ENCODE measurements at places on chromosomes 2 and 18. TPM values are rescaled to one million over a fixed set of nuclear protein-coding genes. Genes with fewer than 3 reads are reported as not detected.
A peak's percentile ranks its signal among the peaks of the same experiment; 100 is the strongest.

FTCDNL1 gene
- polyA plus RNA-seq: not detected

- H3K4me3 ChIP-seq: no peak overlapping the region
- H3K27me3 ChIP-seq: no peaks in the 10 kb centered on the region
- H3K27ac ChIP-seq: no peak overlapping the region
These were observed 222.8 kb upstream of the TMEM200C start for GRCh38 chr18:6118080-6118479.

- no peaks in the 10 kb centered on the region for H3K4me1 ChIP-seq
- no peak overlapping the region for H3K27ac ChIP-seq
- no peaks in the 10 kb centered on the region for H3K36me3 ChIP-seq
- H3K4me3 ChIP-seq: no peak overlapping the region
- no peaks in the 10 kb centered on the region for H3K27me3 ChIP-seq
- no peak for DNase-seq
These were observed 148.7 kb upstream of the ITGA6 start for GRCh38 chr2:172278667-172279066.

DNA sequence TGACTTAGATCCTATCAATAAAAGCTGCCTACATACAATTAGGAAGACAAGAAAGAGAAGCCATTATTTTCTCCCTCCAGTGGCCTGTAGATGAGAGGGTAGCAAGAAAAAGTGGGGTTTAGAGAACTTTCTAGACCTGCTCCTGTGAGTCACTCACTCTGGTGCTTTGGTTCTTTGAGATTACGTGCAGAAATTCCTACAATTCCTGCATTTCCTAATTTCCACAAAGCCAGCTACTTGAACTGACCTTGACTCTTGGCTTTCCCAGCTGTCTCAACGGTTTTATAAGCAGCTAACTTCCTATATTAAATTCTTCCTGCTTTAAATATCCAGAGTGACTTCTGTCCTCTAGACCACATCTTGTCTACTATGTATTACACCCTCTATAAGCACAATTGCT is 899.5 kb upstream of the KLHL29 start:
- no peaks in the 10 kb centered on the region for H3K36me3 ChIP-seq
- no peak overlapping the region for H3K27ac ChIP-seq
- no peaks in the 10 kb centered on the region for H3K27me3 ChIP-seq
- no peaks in the 10 kb centered on the region for H3K4me1 ChIP-seq
- H3K4me3 ChIP-seq: no peak overlapping the region
- no peak for DNase-seq

GRCh38 chr2:160394153-160394552 is 99.5 kb downstream of the RBMS1 start:
- H3K36me3 ChIP-seq: no peaks in the 10 kb centered on the region
- peaks cover 10% of the 10 kb centered on the region for H3K4me1 ChIP-seq
- H3K27me3 ChIP-seq: no peaks in the 10 kb centered on the region
- H3K27ac ChIP-seq: no peak overlapping the region

- DNase-seq: no peak
- H3K27ac ChIP-seq: no peak overlapping the region
- no peak overlapping the region for H3K4me3 ChIP-seq
- H3K36me3 ChIP-seq: no peaks in the 10 kb centered on the region
- H3K27me3 ChIP-seq: no peaks in the 10 kb centered on the region
These were observed 12.6 kb downstream of the RNF149 start for GRCh38 chr2:101295895-101296294.

DSC2 gene
- 2.9 TPM for polyA plus RNA-seq

DNA sequence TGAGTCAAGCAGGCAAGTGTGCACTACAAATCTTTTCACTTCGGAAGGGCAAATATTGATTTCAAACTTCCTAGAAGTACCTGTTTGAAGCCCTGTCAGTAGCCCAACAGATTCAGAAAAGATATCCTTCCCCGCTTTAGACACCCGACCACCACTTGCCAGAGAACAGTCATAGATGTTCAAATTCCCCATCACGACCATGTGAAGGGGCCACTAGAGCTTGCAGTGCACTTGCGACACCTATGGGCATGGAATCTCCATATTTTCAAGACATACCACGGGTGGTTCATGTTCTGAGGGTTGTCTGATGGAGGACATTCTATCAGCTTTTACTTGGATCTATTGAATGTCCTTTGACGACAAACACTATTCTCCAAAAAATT is 23.8 kb downstream of the GNLY start:
- H3K4me3 ChIP-seq: no peak overlapping the region
- H3K4me1 ChIP-seq: no peaks in the 10 kb centered on the region
- no peaks in the 10 kb centered on the region for H3K36me3 ChIP-seq
- H3K27me3 ChIP-seq: no peaks in the 10 kb centered on the region
- no peak overlapping the region for H3K27ac ChIP-seq

DNA sequence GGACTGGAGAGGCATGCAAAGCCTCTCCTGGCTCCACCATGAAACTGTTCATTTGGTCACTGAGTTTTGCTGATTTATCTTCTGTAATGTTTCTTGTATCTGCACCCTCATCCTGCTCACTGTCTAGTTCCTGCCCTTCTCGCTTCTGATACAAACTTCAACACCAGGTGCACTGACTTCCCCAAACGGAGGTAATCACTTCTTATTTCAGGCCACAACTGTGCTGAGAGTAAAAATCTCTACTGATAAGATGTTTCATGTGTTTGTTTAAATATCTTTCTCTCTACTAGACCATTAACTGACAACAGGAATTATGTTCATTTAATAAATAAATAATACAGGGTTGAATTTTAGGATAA is 10.9 kb upstream of the NT5C1B start:
- no peaks in the 10 kb centered on the region for H3K27me3 ChIP-seq
- no peak overlapping the region for H3K4me3 ChIP-seq
- H3K36me3 ChIP-seq: no peaks in the 10 kb centered on the region
- no peak for DNase-seq
- H3K4me1 ChIP-seq: peaks cover 2% of the 10 kb centered on the region

GRCh38 chr2:207184768-207185167 is 19.0 kb upstream of the KLF7 start:
- no peak overlapping the region for H3K27ac ChIP-seq
- no peak for DNase-seq
- no peaks in the 10 kb centered on the region for H3K4me1 ChIP-seq
- H3K4me3 ChIP-seq: no peak overlapping the region
- H3K36me3 ChIP-seq: no peaks in the 10 kb centered on the region

- peak overlapping the region; percentile 71 for H3K4me3 ChIP-seq
- no peak overlapping the region for H3K27ac ChIP-seq
- no peaks in the 10 kb centered on the region for H3K4me1 ChIP-seq
- DNase-seq: peak; percentile 80
- no peaks in the 10 kb centered on the region for H3K27me3 ChIP-seq
These were observed 1.2 kb downstream of the ST3GAL5 start for GRCh38 chr2:85887566-85888019.

DNA sequence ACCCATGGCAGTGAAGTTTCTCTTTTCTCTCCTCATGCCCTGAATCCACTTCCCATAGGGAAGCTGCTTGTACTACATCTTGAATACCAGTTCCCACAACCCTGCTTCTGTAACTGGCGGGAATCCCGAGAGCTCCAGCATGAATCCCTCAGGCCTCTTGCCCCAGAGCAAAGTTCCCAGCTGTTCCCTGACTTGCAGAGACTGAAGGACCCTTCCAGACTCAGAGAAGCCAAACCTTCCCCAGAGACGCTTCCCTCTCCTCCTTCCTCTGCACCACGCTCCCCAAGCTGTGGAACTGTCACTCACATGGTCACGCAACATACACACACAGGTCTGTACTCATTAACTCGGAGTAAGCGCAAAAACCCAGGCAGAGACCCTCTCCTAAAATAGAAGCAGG is 26.4 kb downstream of the TRAPPC12 start:
- H3K27me3 ChIP-seq: no peaks in the 10 kb centered on the region
- H3K27ac ChIP-seq: no peak overlapping the region
- no peak overlapping the region for H3K4me3 ChIP-seq
- no peaks in the 10 kb centered on the region for H3K4me1 ChIP-seq
- no peak for DNase-seq
- no peaks in the 10 kb centered on the region for H3K36me3 ChIP-seq

- H3K27ac ChIP-seq: no peak overlapping the region
- DNase-seq: no peak
These were observed 176.8 kb upstream of the LRP1B start for GRCh38 chr2:142307616-142308115.

THUMPD2 gene
- polyA plus RNA-seq: 18.9 TPM

- no peak overlapping the region for H3K4me3 ChIP-seq
- H3K4me1 ChIP-seq: peaks cover 1% of the 10 kb centered on the region
- H3K27me3 ChIP-seq: no peaks in the 10 kb centered on the region
- no peak for DNase-seq
- H3K36me3 ChIP-seq: no peaks in the 10 kb centered on the region
These were observed 93.4 kb downstream of the PARD3B start for GRCh38 chr2:204638471-204639194.

DSC1 gene
- polyA plus RNA-seq: not detected

ASB18 gene
- polyA plus RNA-seq: not detected

GALR1 gene
- not detected for polyA plus RNA-seq

DNA sequence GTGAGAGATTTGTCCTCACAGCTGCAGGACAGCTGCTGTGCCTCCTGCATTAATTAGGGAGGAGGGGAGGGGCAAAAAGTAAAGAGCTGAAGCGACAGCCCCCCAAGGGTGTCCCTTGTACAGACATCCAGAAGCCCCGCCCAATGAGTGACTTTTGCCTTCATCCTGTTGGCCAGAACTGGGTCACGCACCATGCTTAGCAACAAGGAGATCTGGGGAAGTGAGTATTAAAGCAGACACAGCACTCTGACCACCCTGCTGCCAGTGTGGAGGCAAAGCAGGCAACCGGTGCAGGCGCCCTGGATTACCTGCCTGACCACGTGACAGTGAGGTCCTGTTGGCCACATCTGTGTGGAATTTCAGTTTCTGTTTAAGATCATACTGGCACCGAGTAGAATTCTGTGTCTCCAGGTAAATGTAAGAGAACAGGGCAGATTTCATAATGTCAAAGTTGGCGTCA is 21.5 kb upstream of the BIN1 start:
- H3K36me3 ChIP-seq: no peaks in the 10 kb centered on the region
- no peak overlapping the region for H3K27ac ChIP-seq
- DNase-seq: no peak
- no peaks in the 10 kb centered on the region for H3K4me1 ChIP-seq

CREG2 gene
- polyA plus RNA-seq: not detected

DNA sequence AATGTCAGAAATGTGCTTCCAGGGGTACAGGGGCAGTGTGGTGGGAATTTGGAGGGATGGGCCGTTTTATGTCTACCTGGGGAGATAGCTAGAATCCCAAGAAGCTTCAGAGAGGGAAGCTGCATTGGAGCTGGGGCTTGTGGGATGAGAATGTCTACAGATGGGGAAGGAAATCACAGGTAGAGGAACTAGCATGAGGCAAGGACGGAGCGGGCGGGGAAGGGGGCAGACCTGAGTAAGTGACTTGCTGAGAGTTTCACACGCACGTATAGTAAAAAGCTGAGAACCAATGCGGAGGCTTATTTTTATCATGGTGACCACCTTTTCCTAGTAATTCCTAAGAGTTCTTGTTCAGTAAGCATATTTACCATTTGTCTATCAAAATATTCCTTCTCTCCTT is 6.3 kb downstream of the C2orf80 start:
- DNase-seq: no peak
- H3K4me1 ChIP-seq: no peaks in the 10 kb centered on the region
- no peaks in the 10 kb centered on the region for H3K27me3 ChIP-seq
- H3K36me3 ChIP-seq: no peaks in the 10 kb centered on the region

GNAL gene
- 2.7 TPM for polyA plus RNA-seq

GRCh38 chr18:12336887-12337286 is 28.8 kb downstream of the TUBB6 start:
- no peak overlapping the region for H3K27ac ChIP-seq
- no peaks in the 10 kb centered on the region for H3K27me3 ChIP-seq
- H3K36me3 ChIP-seq: peaks cover 4% of the 10 kb centered on the region
- no peaks in the 10 kb centered on the region for H3K4me1 ChIP-seq

DNA sequence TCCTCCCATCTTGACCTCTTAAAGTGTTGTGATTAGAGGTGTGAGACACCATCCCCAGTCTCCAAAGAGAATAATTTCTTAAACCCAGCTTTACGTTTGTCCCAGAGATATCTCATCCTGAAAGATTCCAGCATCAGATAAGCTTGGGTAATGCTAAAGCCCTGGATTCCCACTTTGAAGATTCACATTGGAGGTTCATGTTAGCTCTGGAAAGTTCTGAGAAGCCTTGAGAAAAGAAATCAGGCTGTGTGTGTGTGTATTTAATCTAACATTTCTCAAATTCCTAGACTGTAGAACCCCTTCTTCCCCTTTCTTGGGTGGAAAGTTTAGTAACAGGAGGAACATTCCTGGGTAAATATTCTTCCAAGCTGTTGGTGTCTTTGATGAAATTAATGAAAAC is 18.0 kb downstream of the ZNF532 start:
- H3K36me3 ChIP-seq: peaks cover 7% of the 10 kb centered on the region
- no peaks in the 10 kb centered on the region for H3K27me3 ChIP-seq
- H3K27ac ChIP-seq: peak overlapping the region; percentile 81
- H3K4me1 ChIP-seq: peaks cover 6% of the 10 kb centered on the region

DNA sequence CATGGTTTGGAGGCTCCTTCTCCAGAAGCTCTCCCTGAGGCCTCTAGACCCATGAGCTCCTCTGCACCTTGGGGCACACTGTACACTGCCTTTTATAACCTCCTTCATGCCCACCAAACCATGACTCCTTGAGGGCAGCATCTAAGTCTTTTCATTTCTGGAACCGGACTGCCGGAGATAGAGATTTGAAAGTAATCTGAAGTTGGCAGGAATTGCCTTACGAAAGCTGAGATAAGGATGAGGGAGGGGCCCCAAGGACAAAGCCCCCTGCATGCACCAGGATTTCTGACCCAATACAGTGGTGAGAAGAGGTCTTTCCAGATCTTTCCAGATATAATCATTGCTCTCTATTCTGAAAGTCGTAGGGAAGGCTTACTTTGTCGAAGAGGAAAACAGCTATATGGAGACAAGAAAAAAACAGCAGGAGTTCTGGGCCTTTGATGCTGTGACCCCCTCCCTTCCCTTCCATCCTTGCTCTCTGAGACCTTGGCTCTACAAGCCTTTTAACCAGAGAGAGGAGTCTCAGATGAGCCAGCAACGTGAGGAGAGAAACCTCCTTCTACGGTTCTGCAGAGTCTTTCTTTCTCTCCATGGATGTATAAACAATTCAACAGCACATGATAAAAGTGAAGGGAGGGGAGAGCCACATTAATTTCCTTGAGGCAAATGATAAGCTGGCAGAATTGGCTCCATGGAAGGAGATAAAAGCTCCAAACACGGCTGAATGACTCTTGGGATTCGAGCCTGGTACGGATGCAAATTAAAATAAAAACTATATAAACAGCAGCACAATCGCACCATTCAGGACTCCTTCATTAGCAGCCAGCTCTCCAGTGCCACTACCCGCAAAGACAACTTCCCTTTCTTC is 88.0 kb upstream of the RTN4 start:
- DNase-seq: no peak
- H3K27me3 ChIP-seq: no peaks in the 10 kb centered on the region
- no peak overlapping the region for H3K4me3 ChIP-seq
- no peaks in the 10 kb centered on the region for H3K36me3 ChIP-seq
- peaks cover 4% of the 10 kb centered on the region for H3K4me1 ChIP-seq
- H3K27ac ChIP-seq: no peak overlapping the region

All from aorta (tissue), 5 donors.